ENCODE measurements at places on chromosomes 12 and 14. TPM values are rescaled to one million over a fixed set of nuclear protein-coding genes. Genes with fewer than 3 reads are reported as not detected.

The MYF5 gene
- total RNA-seq = not detected

GRCh38 chr12:13241833-13242488 lies 45.4 kb downstream of the EMP1 start:
- DNase-seq = no peak

DNA sequence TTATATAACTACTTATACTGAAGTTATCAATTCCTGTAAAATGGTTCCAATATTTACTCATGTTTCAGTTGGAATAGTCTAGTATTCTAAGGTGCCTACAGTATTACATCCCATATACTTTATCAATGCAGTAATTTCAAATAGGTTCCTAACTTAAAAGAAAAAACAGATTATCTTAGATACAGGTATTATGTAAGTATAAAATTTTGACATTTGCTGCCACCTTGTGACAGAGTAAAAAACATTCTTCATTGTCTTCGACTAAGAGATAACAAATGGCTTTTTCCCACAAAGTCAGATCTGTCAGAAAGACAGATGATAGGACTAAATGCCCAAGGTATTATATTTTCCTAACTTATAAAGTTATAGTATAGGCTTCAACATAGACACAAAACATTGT lies 78.7 kb downstream of the TXNDC16 start:
- peak; percentile 40 for DNase-seq

DNA sequence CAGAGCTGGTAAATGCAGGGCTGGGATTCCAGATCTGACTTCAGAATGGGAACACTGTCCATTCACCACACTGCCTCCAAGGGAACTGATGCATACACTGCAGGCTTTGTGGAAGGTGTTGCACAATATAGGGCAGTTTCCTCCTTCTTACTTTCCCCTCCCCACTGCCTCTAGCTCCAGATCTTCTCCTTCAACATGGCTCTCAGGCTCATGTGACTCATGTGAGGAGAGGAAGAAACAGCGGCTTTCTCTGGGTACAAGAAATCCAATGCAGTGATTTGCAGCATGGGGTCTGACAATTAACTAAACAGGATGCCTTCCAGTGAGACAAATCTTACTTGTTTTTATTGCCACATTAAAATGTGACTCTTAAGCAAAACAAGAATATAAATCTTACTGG lies 447.6 kb upstream of the CCDC196 start:
- DNase-seq = peak; percentile 14

All from fibroblast of lung (primary cell).